ENCODE measurements at places on chromosomes 11 and 22.

- DNase-seq, result no peak
Measured at GRCh38 chr11:99893811-99894210, 793.3 kb upstream of the ARHGAP42 start.

DNA sequence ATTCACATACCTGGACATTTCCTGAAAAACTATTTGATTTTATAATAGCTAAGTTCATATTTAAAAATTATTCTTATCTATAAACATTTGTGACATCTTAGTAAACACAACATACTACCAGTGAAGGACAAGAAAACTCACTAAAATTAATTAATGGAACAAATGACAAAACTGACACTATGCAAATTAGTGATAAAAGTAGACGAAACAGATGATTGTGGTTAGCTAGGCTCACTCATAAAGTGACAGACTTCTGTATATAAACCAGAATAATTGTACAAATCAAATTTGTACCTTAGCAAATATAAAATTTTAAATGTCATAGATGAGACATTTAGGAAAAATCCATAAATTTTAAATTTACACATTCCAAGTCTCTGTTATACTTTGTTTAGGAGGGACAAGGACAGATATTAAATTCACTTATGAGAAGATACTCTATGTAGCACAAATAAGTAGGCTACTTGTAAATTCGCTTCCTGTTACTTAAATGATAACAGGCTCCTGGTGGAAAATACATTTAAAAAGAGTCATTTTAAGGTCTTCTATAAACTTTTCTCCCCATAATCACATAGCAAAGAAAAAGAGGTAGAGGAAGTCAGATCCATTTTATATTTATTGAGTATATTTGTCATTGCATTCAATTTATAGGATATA is 81.2 kb downstream of the KIF18A start:
- no peak for DNase-seq

DNA sequence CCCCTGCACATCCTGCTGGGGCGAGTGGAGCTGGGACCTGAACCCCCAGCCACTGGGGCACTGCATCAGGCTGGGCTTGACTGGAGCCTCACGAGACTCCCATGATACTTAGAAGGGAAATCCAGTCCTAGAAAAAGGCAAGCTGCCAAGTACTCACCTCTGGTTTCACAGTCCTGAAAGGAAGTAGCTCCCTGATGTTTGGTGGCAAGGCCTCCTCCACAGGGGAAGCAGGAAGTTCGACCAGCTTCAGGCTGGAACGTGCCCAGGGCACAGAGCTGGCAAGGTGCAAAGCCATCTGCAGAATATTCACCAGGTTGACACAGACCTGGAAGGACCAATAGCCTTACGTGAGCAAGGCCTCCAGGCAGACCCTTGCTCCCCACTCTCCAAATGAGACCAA is 26.8 kb upstream of the NRIP3 start:
- DNase-seq, result no peak

DNA sequence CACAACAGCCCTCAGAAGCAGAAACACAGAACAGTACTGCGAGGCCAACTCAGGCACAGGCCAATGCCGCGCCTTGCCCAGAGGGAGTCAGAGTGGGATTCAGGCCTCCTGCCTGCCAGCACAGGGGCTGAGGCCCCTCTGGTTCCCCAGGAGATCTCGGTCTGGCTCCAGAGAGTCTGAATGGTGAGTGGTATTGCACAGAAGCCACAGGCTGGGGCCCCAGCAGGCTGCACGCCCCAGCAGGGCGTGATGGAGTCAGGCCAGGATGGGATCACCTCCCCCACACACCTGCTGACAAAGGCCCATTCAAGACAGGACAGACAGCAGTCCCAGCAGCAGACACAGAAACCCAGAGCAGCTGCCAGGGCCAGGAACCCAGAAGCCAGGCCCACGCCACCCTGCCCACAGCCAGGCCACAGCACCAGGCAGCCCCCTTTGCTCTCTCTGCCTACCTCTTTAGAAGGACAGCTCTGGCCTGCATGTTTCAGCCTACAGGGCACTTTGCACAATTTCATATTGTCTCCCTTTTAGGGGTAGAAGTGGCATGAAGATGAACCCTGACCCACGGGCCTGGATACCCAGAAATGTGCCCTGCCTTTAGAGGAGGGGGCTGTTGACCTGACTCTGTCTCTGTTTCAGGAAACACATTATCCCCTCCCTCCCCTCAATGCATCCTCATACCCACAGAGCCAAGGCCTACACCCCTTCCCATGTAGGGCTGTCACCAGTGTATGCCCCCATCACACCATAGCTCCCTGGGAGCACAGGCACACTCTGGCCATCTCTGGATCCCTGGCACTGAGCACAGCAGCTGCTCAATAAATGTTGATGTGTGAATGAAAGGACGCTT is 6.1 kb downstream of the FXYD6 start:
- DNase-seq, result no peak

DNA sequence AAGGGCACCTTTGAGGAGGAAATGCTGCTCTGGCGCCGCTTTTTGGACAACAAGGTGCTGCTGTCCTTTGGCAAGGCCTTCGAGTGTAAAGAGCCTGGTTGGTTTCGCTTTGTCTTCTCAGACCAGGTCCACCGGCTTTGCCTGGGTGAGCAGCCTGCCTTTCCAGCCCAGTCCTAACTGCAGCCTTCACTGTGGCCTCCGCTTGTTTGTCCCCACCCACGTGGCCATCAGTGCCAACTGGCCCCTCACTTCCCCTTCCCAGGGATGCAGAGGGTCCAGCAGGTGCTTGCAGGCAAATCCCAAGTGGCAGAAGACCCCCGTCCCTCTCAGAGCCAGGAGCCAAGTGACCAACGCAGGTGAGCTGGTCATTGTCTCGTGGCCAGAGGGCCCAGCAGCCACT is 12.0 kb upstream of the EXT2 start:
- DNase-seq, result no peak

DNA sequence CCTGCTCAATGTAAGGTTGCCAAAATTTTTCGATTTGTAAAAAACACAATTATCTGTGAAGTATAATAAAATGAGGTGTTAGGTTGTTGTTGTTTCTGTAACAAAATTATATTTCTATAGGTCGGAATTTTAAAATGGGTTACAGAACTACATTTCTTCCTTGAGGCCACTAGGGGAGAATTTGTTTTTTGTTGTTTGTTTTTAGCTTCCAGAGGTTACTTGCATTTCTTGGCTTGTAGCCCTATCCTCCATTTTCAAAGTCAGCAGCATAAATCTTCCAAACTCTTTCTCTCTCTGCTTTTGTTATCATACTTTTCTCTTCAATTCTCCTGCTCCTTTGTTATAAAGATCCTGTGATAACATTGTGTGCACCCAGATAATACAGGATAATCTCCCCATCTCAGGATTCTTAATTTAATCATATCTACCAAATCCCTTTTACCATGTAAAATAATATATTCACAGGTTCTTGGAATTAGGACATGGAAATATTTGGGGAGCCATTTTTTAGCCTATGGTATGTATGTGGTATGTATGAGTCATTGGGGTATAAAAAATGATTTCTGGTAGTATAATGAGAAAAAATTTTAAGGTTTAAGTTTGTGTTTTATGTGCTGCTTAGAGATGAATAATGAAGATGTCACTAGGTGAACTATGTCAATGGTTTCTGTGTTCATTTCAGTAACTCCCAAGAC is 9.4 kb upstream of the PATL1 start:
- DNase-seq, result no peak

GRCh38 chr11:7072401-7073028 is 16.3 kb upstream of the RBMXL2 start:
- no peak for DNase-seq

DNA sequence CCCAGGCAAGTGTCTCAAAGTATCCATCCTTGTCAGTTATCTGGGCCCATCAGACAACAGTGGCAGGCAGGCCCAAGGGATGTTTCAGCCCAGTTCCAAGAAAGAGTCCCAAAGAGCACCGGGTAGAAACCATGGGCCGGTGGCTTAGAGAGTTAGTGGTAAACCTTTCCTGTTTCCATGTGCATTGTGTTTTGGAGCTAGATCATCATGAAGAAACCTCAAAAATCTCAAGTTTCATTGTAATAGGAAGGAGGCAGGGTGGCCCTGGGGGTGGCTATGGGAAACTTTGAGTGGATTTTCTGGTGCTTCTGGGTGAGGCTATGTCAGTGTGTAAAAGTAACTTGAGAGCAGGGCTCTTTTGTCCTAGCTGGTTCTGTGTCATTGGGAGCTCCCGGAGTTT is 68.1 kb downstream of the UBASH3B start:
- no peak for DNase-seq

GRCh38 chr11:62843466-62843865 is 4.1 kb upstream of the WDR74 start:
- no peak for DNase-seq

DNA sequence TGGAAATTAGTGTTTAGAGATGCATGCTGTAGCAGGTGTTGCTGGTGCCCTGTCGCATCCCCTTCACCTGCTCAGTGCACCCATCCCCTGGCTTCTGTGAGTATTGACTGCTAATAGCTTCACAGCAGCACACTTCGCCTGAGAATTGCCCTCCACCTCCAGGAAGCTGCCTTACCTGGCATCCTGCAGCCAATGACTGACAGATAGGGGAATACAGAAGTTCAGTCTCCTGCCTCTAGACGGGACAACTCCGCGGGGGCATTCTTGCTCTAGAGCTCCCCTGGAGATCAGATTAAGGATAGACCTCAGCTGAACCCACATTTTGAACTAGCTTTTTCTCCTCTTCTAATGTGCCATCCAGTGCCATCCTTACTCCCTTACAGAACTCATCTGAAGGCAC is 9.3 kb upstream of the CD3E start:
- no peak for DNase-seq

- no peak for DNase-seq
Measured at GRCh38 chr11:111299101-111300026, 1.0 kb downstream of the POU2AF3 start.

DNA sequence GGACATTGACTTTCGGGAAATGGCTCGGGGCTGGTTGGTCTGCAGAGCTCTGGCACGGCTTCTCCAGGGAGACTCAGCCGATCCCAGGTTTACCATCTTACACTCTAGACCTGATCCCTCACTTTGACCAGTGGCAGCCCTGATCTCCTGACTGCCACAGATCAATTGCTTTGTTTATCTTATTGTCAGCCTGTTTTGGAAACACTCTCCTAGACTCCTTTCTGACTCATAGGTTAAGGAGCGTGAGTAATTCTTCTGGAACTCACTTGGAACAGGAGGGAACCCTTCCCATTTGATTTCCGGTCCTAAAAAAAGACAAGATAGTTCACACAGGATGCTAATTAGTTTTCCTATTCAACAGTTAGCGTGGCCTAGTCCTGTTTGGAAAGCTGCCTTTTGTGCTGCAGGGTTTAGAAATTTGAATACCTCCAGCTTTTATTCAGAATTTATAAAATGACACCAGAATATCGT is 16.0 kb upstream of the BMAL1 start:
- no peak for DNase-seq
